ENCODE measurements at places on chromosomes 1 and 21.

DNA sequence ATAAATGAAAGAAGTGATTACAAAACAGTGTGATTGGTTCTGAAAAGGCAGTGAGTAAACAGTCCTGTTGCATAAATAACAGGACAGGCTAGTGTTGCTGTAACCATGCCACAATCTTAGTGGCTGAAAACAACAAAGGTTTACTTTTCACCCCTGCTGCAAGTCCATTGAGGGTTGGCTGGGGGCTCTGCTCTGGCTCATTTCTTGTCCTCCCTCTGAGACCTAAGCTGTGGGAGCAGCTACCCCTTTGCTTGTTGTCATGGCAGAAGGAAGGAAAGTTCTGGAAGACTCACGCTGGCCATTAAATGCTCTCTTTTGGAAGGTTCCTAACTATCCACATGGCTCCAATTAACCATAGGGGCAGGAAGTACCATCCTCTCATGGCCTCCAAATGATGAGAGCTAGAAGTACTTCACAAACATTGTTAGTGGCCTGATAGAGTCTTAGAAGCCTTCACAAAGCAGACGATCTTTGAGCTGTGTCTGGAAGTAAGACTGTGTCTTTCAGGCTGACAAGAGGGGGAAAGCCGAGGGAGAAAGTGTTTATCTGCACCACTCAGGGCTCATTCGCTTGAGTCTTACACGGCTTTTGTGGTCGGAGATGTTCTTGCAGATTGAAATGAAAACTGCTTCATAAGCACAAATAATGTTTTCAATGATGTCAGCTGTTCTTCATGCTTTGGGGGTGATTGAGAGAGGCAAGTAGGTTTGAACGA is 11.9 kb downstream of the RCSD1 start:
- DNase-seq, result peak; percentile 58

GRCh38 chr1:148315071-148315811 is 163.2 kb upstream of the NBPF11 start:
- no peak for DNase-seq

GRCh38 chr1:110689868-110690267 is 15.1 kb upstream of the KCNA3 start:
- DNase-seq, result no peak

- no peak for DNase-seq
Measured at GRCh38 chr1:154418062-154418921, 13.1 kb downstream of the IL6R start.

DNA sequence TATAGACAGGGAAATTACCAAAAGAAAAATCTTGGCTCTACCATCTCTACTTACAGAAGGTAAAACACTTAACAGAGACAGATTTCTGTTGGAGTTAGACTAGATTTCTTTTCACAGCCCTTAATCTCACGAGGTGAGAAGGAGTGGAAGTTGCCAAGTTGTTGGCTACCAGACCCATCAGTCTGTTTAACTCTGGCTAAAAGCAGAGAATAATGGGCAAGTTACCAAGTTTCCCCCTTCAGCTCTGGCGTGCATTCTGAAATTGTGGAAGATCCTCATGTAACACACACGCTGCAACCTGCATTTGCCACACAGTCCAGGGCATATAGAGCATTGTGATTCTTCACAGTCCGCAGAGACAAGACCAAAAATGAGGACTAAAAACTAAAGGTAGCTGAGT is 49.3 kb downstream of the STX6 start:
- DNase-seq, result no peak

DNA sequence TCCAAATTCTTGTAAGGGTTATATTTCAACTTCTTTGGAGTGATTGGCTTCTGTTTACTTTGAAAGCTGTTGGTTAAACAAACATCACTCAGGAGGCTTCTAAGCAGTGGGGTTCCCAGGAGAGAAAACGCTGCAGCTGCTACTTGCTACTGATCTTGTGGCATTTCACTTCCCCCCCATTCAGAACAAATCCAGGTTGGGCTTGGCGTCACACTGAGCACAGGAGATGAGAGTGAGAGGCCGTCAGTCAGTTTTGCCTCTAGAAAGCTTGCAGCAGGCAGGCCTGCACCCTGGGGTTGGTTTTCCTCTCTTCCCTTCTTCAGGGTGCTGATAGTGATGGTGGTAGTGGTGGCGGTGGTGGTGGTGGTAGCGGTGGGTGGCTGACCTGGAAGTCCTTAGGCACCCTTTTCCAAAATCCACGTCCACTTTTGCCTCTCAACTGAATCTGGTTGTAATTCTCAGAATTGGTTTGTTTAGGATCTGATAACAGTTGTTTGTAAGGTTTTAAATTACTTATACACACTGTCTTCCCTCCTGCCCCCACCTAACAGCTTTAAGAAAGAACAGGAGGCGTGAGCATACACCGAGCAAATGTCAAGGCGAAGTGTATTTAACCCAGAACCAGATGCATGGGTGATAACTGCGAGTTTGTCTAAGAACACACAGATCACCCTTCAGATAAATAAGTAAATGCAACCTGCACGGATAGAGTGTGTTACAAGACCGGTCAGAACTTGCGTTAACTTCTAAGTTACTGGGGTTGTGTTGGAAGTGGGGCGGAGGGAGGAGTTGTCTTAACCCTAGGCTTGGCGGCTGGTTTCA is 3.2 kb upstream of the PROX1 start:
- DNase-seq, result no peak

DNA sequence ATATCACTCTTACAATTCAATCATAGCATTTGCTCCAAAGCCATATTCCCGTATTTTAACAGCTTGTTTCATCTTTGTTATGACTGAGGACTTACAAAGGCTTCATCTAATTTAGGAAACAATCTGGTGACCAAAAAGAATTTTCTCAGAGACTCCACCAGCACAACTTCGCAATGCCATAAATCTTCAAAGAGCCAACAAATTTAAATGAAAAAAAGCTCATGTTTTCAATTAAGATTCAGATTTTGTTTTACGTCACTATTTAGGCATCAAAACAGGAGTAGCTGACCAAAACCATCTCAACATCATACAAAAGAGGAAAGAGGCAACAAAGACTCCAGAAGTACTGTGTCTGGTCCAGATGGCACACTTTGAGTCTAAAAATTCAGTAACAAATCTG is 373.3 kb downstream of the TTLL7 start:
- no peak for DNase-seq

- no peak for DNase-seq
Measured at GRCh38 chr1:85608851-85609250, 28.3 kb downstream of the CCN1 start.

- no peak for DNase-seq
Measured at GRCh38 chr21:37368541-37369279, 2.1 kb downstream of the DYRK1A start.

DNA sequence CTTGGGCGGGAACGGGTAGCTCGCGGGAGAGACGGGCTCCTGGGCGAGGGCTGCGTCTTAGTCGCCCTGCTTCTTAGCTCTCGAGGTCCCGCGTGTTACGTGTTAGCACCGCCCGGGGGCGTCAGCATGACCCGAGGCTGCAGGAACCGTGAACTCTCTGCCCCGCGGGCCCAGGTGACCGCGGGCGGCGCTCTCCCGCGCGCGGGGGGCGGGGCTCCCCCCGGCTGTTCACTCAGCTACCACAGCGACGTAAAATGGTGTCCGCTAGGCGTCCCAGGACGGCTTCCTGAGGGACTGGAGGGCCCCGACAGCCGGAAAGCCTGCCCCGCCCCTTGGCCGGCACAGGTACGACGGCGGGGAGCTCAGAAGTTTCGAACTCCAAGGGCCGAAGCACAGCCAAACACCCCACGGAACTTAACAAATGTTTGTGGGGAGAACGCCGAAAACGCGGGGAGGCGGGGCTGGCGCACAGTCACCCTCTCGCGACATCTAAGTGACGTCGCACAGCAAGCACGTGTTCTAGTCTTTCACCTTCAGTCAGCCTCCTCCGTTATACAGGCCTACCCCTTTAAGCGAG is 780 bp upstream of the RBM15 start:
- DNase-seq, result peak; percentile 97

- no peak for DNase-seq
Measured at GRCh38 chr1:168230709-168231108, 4.9 kb downstream of the SFT2D2 start.

GRCh38 chr1:45177452-45177851 is 29.0 kb downstream of the ZSWIM5 start:
- no peak for DNase-seq

DNA sequence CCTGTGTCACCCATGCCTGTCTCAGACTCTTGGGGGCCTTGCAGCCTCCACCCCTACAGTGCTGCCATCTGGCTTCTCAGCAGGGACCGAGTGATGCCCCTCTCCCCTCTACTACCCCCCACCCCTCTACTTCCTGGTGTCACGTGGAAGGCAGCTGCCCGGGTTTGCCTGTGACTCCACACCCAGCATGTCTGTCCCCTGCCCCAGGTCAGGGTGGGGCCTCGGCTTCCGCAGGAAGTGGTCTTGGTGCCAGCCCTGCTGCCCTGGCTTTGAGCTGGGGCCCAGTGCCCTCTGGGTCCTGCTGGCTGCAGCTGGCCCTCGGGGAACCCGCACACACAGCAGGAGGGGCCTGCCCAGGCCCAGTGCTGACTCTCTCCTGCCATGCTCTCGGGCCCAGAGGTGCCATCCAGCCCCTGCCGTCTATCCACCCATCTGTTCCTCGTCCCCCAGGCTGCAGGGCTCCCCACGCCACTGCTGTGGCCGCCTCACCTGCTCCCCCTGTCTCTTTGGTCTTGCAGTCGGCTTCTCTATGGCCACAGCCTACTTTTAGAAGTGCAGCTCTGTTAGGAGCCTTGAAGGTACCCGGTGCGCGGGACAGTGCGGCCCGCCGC is 24.0 kb downstream of the PLCH2 start:
- DNase-seq, result peak; percentile 30

DNA sequence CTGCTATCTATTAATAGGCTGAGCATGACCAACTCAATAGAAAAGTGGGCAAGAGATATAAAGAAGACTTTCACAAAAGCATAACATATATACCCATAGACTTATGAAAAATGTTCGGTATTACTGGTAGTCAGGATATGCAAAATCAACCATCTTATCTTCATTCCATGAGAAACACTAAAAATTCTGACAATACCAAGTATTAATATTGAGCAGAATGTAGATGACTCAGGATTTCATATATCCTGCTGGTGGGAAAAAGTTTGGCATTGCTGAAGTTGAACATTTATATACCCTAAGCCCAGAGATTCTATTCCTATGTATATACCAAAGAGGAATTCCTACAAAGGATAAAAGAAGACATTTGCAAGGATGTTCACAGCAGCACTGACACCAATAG is 138.3 kb downstream of the CLEC20A start:
- no peak for DNase-seq

GRCh38 chr1:177355575-177355974 is 184.8 kb downstream of the BRINP2 start:
- no peak for DNase-seq

DNA sequence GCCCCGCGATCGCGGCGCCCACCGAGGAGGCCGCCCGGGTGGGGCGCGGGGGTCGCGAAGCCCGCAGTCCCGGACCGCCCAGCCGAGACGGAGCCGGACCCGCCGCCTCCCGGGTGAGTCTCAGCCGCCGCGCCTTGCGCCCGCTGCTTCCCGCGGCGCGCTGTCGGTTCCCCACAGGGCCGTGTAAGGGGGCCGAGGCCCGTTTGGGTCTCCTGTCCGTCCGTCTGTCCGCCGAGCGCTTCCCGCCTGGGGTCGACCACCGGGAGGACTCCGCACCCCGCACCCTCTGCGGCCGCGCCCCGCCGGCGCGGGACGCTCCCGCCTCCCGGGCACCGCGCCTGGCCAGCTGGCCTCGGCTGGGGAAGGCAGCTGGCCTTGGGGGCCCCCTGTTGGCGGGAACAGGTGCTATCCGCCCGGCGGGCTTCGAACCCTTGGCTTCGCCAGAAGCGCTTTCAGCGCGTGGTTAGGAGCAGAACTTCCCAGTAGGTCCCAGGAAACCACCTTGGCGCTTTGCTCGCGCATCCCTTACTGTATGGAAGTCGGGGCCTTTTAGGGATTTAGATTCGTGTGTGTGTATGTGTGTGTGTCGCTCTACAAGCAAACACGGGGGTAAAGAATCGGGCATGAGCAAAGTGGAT is 414 bp downstream of the TMEM51 start:
- DNase-seq, result peak; percentile 18

GRCh38 chr1:178192686-178193085 is 98.8 kb downstream of the RASAL2 start:
- DNase-seq, result peak; percentile 23

DNA sequence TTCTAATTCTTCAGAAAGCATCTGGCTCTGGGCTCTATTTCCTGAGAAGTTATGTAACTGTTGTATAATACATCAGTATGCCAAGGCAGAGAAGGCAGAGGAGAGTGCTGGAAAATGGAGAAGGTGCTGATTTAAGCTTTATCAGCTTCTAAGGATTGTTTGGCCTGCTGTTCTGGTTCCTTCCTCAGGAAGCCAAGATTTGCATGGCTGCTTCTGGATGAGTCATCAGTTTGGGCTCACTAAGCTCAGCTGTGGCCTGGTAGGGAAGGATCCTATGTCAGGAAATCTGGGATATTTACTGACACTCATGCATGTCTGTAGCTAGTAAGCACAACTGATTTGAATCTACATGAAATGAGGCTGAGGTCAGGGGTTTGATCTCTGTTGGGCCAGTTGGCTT is 73.2 kb upstream of the ADGRL4 start:
- DNase-seq, result no peak

Measured in CD4-positive, alpha-beta T cell treated with Interleukin-4 for 1 hour (primary cell).